ENCODE measurements at places on chromosomes 5 and 9. TPM values are rescaled to one million over a fixed set of nuclear protein-coding genes. Genes with fewer than 3 reads are reported as not detected.

Gene ZNF608
- total RNA-seq = not detected

GRCh38 chr5:177404641-177405179, 4.2 kb upstream of the PFN3 start:
- DNase-seq = no peak
- peak overlapping the region; percentile 92 for H3K4me3 ChIP-seq
- peaks cover 32% of the 10 kb centered on the region for H3K4me1 ChIP-seq
- no peaks in the 10 kb centered on the region for H3K36me3 ChIP-seq
- peaks cover 23% of the 10 kb centered on the region for H3K27me3 ChIP-seq

DNA sequence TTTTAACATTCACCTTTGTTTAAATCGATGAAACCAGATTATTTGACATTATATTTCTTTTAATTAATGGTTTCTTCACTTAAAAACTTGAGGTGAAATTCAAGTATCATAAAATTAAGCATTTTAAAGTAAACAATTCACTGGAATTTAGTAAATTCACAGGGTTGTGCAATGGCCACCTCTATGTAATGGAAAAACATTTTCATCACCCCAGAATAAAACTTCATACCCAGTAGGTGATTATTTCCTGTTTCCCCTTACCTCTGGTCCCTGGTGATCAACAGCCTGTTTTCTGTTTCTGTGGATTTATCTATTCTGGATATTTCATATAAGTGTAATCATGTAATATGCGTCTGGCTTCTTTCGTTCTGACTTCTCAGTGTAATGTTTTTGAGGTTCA, 27.2 kb downstream of the HSPA4 start:
- H3K36me3 ChIP-seq = peaks cover 7% of the 10 kb centered on the region
- H3K27ac ChIP-seq = peak overlapping the region; percentile 93
- H3K4me3 ChIP-seq = peak overlapping the region; percentile 16

DNA sequence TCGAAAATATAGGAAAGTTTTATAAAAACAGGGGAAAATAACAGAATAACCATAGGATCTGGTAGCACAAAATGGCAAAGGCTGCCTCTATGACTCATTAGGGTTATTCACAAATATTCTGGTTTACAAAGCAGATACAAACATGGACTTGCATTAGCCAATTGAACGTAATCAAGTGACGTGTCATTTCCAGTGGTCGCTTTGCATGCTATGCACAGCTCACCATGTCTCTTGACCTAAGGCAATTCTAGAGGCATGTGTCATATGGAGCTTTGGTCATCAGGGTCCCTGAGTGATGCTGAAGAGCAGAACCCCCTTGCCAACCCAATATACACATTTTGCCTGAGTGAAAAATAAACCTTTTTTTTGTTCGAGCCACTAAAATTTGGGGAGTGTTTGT, 158.8 kb downstream of the TMEM161B start:
- no peak overlapping the region for H3K27ac ChIP-seq
- H3K4me3 ChIP-seq = no peak overlapping the region
- no peak for DNase-seq
- H3K36me3 ChIP-seq = no peaks in the 10 kb centered on the region

Gene EGFLAM
- not detected for total RNA-seq

Gene ARL14EPL
- total RNA-seq = not detected

Gene DNAJA1
- 112 TPM for total RNA-seq

Gene TOR1B
- 19.9 TPM for total RNA-seq

Gene CAVIN4
- 0.19 TPM for total RNA-seq

Gene SPATA31C1
- not detected for total RNA-seq
